ENCODE measurements at places on chromosomes 12 and 14.
A peak's percentile ranks its signal among the peaks of the same experiment; 100 is the strongest.

DNA sequence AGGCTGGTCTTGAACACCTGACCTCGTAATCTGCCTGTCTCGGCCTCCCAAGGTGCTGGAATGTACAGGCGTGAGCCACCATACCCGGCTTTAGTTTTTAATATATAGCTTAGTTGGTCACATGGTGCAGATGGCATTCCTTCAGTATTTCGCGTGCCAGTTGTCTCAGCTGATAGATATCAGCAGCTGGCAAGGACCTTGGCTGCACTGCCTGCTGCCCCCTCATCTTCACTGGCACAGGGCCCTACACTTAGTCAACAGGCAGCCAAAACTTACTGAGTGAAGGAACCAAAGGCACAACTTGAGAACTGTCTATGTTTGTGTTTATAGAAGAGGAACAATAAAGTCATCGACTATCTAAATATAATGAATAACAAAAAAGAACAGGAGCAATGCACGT, 31.0 kb downstream of the EID3 start:
- DNase-seq = no peak

GRCh38 chr14:66152747-66153146, 333.4 kb upstream of the CCDC196 start:
- DNase-seq = no peak

DNA sequence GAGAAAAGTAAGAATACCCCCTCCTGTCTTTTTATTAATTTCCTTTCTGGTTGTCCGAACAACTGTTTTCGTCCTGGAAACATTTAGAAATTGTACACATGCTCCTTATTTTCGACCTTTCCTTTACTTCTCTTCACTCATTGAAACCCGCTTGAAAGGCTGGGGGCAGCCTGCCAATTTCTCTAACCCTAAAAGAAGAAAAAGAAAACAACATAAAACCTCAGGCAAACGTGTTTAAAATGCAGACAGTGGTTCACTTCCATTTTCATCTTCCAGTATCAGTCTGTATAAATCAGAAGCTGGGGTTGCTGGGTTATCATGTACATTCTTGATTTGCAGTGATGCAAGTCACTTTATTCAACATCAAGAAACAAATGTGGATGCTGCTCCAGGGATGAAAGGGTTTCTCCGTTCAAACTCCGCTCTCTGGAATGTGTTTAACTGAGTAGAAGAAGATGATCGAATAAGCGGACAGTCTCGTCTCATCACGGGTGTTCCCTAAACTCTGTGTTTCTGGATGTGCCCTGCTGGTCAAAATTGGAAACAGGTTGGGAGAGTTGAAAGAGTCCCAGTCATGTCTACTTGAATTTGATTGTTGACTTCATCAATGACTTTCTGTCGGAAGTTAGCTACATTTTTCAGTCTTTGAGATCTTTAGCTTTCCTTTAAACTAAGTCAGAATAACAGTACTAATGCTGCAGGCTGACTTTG, 1042.2 kb downstream of the BCL11B start:
- DNase-seq = no peak

DNA sequence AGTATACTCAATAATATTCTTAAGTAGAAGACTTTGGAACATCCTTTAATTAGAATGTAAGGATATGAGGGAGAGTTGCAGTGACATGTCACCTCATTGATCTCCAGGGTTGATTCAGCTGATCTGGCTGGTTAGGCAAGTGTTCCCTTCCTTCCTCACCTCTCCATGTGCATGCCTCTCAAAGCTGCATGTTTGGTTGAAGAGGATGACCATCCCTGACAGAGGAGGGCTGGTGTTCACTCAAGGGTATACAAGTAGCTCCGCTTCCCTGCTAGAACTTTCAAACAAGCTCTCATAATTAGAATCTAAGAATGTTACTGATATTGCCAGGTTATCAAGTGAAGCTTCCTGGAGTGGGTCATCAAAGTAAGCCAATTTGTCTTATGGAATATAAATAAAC, 341.1 kb upstream of the FLRT2 start:
- no peak for DNase-seq

DNA sequence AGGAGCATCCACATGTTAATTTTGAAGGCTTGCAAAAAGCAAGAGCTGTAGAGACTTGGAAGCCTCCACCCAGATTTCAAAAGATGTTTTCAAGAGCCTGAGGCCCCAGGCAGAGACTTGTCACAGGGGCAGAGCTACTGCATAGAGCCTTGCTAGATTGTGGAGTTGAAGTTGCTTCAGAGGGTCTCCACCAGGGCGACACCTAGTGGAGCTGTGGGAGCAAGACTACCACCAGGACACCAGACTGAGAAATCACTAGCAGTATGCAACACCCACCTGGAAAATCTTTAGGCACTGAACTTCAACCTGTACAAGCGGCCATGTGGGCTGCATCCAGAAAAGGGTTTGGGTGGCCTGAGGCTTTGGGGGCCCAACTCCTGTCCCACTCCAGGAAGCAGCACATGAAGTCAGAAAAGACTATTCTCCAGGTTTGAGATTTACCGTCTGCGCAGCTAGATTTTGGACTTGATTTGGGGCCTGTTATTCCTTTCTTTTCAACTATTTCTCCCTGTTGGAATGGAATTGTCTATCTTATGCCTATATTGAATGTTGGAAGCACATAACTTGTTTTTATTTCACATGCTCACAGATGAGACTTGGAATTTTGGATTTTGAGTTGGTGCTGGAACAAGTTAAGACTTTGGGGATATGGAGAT, 508.6 kb downstream of the FLRT2 start:
- DNase-seq = peak; percentile 11

GRCh38 chr12:131913666-131914065, 15.4 kb upstream of the PUS1 start:
- no peak for DNase-seq

GRCh38 chr12:123254853-123255446, 16.7 kb downstream of the CDK2AP1 start:
- no peak for DNase-seq

GRCh38 chr12:124784871-124785572, 78.6 kb downstream of the SCARB1 start:
- no peak for DNase-seq

- DNase-seq = peak; percentile 35
Measured at GRCh38 chr12:6563448-6564050, 4.5 kb downstream of the NOP2 start.

GRCh38 chr14:70061108-70061507, 127.6 kb downstream of the SLC8A3 start:
- DNase-seq = no peak

DNA sequence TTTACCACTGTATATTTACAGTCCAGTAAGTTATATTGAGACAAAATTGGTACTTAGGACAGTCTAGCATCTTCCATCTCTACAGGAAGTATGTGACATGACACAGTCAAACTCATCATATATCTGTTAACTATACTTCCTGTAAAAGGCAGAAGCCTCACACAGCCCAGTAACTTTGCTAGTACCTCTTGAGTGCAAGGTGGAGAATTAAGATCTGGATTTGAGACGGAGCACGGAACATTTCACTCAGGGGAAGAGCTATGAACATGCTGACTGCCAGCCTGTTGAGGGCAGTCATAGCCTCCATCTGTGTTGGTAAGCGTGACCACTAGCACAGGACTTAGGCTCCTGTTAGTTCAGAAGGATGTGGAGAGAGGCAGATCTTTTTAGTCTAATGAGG, 333.7 kb upstream of the OR4E1 start:
- DNase-seq = no peak

DNA sequence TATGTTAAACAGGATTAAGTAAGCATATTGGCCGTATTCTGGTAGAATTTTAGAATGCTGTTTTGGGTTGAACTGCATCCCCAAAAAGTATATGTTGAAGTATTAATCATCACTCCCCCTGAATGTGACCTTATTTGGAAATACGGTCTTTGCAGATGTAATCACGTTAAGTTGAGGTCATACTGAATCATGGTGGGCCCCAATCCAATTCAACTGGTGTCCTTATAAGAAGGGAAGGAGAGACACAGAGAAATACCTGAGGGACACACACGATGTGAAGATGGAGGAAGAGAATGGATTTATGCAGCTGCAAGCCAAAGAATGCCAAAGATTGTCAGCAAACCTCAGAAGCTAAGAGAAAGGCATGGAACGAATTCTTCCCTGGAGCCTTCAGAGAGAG, 268.6 kb downstream of the ITPR2 start:
- DNase-seq = no peak

- no peak for DNase-seq
Measured at GRCh38 chr12:70692681-70693288, 55.6 kb upstream of the PTPRB start.

DNA sequence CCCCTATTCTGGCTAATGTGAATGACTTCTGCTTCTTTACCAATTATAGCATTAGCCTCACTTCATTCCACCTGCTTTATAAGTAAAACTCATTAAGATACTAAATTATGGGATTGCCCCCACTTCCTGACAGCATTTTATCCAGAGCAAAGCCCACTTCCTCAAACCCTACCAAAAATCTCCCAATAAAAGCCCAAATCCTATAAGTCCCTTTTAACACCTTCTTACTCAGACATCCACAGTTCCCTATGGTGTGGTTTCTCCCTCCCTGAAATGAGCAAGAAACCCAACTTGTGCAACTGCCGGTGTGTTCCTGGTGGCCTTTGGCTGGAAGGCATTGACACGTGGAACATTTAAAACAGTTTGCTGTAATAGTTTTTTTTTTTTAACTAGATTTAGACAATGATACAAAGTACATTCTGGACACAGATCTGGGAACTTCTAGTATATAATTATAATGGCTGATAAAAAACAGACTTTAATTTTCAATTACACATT, 53.1 kb downstream of the BRMS1L start:
- no peak for DNase-seq

GRCh38 chr12:27852117-27852516, 72.1 kb upstream of the MANSC4 start:
- no peak for DNase-seq

DNA sequence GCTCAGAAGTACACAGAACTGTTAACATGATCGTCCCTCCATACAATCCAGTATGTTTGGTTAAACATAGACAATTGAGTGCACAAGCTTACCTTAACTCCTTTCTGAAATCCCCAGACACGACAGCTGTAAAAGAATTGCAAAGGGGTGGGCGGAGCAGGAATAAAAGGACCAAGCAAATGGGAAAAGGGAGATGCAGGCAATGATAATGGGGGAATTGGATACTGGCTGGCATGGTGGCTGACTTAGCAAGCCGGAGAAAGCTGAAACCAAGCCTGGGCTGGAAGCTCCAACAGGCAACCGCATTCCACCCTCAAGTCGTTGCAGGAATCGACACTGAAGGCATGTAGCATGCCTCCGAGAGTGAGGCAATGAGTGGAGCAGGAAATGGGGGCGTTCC, 96.8 kb upstream of the TMEM132C start:
- no peak for DNase-seq

DNA sequence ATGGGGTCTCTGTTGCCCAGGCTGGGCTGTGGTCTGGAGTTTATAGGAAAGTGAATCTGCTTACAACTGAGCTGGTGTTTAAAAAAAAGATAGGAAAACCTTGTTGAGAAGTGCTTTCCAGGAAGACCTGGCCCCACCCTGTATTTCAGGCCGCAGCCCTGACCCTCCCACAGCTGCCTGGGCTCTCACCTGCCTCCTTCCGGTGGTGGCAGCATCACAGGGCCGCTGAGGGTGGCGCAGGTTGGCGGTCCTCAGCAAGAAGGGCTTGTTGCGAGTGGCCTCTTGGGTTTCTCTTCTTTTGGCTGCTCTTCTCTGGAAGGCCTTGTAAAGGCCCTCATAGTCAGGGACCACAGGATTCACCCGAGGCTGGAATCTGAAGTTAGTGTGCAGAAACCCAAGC, 7.7 kb downstream of the FAM161B start:
- DNase-seq = no peak

DNA sequence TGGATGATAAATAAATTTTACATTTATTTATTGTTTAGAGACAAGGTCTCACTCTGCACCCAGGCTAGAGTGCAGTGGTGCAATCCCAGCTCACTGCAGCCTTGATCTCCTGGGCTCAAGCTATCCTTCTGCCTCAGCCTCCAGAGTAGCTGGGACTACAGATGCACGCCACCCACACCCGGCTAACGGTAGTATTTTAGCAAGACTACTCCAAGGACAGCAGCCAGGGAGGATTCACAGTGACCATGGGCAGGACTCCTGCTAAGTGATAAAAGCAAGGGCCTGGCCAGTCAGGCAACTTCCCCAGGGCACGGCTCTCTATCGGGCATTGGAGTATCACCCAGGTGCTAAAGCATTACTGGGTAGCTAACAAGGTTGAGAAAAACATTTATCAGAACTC, 55.4 kb downstream of the ARL6IP4 start:
- no peak for DNase-seq

GRCh38 chr12:10369557-10370415, 20.1 kb downstream of the KLRK1 start:
- DNase-seq = no peak

GRCh38 chr12:101229841-101230241, 19.8 kb upstream of the SLC5A8 start:
- DNase-seq = no peak

GRCh38 chr12:89664441-89664840, 44.2 kb downstream of the ATP2B1 start:
- DNase-seq = no peak

DNA sequence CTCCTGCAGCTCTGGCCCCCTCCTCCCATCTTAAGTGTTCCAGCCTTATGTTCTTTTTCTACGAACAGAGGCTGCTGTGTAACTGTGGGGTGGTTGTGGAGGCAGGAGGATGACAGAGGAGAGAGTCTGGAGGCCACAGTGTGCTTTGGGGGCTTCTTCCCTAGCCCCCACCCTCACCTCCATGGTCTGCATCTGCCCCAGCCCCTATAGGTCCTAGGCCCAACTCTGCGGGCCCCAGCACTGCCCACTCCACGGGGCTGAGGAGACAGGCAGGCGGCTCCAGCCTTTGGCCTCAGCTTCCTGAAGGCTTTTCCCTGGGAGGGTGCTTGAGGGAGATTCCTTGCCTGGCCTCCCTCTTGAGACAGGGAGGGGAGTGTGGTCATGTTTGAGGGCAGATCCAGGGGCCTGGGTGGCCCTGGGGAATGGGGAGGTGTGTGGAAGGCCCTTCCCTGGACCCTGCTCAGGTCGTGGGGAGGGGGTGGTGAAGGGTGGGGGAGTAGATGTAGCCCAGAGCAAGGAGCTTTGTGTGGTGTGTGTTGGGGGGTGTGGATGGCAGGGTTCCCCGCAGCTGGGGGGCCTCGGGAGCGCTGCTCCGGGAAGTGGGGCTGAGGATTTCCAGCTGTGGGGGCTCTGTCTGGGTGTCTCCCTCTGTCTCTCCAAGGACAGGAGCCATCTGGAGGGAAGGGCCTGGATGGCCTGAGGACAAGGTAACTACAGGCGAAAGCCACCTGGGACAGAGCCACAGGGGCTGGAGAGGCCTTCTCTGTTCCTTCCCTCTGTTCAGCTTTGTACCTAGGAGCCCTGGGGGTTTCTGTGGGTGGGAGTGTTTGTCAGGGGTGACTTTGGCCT, 1.1 kb downstream of the SMIM41 start:
- DNase-seq = no peak

DNA sequence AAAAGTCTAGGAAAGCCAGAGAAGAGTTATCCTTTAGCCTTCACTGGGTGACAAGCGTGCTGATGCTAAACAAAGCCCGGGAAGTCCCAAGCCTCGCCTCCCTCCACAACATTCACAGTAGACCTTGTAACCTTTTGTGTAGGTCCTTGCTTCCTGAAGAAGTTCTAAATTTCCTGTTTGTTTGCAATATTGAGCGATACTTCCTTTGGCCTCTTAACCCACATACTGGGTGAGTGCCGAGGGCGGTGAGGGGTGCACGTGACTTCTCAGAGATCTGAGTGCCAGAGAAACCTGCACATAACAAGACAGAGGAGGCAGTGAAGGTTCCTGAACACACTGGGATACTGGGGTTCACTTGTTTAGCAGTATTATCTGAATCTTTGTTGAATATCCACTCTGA, 134.3 kb downstream of the PLXNC1 start:
- DNase-seq = no peak

All from activated CD8-positive, alpha-beta memory T cell treated with anti-CD3 and anti-CD28 coated beads for 1 hour (primary cell).